ENCODE measurements at places on chromosomes 7 and 10. TPM values are rescaled to one million over a fixed set of nuclear protein-coding genes. Genes with fewer than 3 reads are reported as not detected.

The PPRC1 gene
- 14.5 TPM for total RNA-seq

The TMEM196 gene
- not detected for total RNA-seq

The ADAM22 gene
- 2.0 TPM for total RNA-seq

The SMO gene
- total RNA-seq: 5.8 TPM

The TMEM243 gene
- total RNA-seq: 31.1 TPM

The SEMA3E gene
- total RNA-seq: 0.37 TPM

The KLLN gene
- 0.47 TPM for total RNA-seq

The ACHE gene
- 4.9 TPM for total RNA-seq

The OR2A12 gene
- total RNA-seq: not detected

The PTPRZ1 gene
- total RNA-seq: under 0.01 TPM

The BCAP29 gene
- total RNA-seq: 109 TPM

The GIMAP2 gene
- 87.0 TPM for total RNA-seq

The VAX1 gene
- total RNA-seq: not detected

The SLC37A3 gene
- total RNA-seq: 55.3 TPM

The SDHAF3 gene
- 1.4 TPM for total RNA-seq

The PON1 gene
- total RNA-seq: not detected

The SUN3 gene
- not detected for total RNA-seq

The AKR1D1 gene
- not detected for total RNA-seq

The LRRN3 gene
- 0.05 TPM for total RNA-seq

The SORCS1 gene
- total RNA-seq: not detected

The GNG11 gene
- total RNA-seq: 652 TPM

The ZNF12 gene
- 18.7 TPM for total RNA-seq

The GIMAP1 gene
- total RNA-seq: 28.2 TPM

The TLL2 gene
- total RNA-seq: 0.17 TPM

The SLC18A3 gene
- total RNA-seq: not detected

The CPEB3 gene
- total RNA-seq: 1.7 TPM

The PRRT4 gene
- not detected for total RNA-seq

The SYT15 gene
- 0.51 TPM for total RNA-seq

The MYH16 gene
- total RNA-seq: not detected

The MMD2 gene
- total RNA-seq: not detected

The FZD8 gene
- 25.6 TPM for total RNA-seq
